ENCODE measurements at places on chromosomes 2 and 18.

DNA sequence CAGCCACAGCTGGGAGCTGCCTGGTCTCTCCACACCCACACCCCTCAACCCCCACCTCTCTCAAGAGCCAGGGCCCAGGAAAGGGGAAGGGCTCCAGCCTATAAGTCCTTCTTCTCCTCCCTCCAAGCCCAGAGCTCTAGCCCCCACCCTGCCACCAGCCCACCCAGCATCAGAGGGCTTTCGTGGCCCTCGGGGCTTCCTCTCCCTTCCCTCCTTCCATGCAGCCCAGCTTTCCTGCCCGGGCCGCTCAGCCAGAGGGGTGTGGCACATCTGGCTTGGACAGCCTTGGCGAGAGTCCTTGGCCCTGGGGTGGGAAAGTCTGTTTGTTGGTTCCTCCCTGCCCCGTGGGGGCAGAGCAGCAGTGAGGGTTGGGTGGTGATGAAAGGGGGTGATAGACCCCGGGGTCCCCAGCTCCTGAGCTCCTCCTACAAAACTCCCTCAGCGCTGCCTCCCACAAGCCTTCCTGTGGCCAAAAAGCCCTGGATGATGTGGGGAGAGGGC lies 7.0 kb downstream of the TNS1 start:
- no peak for DNase-seq

DNA sequence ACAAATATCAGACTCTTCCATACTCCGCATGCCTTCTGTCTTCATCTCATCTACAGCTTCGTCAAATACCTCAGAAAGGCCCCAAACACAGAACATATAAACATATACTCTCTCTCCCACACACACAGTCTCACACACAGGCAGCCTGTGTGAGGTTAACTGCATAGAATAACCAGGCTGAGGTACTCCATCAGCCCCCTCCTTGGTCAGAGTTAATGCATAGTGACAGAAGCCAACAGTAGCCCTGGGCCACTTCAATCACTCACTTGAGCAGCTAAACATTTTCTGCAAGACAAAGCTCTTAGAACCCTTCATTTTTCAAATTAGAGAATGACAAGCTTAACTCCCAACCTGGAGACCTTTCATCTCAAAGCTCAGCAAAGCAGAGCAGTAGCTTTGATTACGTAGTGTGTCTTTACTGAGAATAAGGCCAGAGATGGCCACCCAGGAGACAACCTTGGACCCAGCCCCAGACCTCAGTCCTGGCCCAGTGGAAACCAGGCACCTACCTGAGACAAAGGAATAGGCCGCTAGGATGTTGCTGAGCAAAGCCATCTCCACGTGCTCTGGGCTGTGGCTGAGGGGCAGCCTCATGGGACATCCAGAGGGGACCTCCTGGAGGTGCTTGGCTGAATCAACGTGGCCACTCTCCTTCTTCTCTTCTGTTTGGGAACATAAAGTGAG lies 43.0 kb downstream of the EVA1A start:
- no peak for DNase-seq

- DNase-seq = no peak
Measured at GRCh38 chr2:58289029-58289428, 47.9 kb upstream of the FANCL start.

DNA sequence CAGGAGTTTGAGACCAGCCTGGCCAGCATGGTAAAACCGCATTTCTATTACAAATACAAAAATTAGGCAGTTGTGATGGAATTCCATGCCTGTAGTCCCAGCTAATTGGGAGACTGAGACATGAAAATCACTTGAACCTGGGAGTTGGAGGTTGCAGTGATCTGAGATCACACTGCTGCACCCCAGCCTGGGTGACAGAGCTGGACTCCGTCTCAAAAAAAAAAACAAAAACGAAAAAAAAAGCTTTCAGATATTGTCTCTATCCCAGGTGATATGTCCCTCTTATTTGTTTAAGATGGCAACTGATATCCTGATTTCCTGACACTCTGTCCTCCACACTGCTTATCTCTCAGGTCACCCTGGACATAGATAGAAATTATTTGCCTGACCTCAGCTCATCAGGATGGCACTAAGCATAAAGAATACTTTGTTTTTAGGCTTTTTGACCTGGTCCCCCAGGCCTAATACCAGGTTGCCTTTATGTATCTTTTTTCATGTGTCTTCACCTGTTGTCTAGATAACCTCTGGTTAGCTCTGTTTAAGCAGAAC lies 295.2 kb upstream of the KCNJ3 start:
- DNase-seq = no peak

DNA sequence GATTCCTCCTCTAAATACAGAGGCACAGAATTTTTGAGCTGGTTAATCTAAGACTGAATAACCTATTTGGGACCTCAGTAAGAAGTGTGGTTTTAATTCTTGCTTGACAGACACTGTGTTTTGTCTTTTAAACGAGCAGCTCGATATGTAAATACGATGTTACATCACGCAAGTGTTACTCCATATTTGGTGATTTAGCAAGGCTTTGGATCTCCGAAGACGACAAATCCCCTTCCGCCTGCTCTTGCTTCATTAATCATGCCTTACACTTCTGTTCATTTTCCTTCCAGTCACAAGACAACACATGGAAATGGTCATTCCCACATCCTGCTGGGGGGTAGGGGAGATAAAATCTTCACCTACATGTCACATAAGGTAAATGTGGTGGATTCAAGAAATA lies 9.4 kb downstream of the BCL11A start:
- DNase-seq = no peak

DNA sequence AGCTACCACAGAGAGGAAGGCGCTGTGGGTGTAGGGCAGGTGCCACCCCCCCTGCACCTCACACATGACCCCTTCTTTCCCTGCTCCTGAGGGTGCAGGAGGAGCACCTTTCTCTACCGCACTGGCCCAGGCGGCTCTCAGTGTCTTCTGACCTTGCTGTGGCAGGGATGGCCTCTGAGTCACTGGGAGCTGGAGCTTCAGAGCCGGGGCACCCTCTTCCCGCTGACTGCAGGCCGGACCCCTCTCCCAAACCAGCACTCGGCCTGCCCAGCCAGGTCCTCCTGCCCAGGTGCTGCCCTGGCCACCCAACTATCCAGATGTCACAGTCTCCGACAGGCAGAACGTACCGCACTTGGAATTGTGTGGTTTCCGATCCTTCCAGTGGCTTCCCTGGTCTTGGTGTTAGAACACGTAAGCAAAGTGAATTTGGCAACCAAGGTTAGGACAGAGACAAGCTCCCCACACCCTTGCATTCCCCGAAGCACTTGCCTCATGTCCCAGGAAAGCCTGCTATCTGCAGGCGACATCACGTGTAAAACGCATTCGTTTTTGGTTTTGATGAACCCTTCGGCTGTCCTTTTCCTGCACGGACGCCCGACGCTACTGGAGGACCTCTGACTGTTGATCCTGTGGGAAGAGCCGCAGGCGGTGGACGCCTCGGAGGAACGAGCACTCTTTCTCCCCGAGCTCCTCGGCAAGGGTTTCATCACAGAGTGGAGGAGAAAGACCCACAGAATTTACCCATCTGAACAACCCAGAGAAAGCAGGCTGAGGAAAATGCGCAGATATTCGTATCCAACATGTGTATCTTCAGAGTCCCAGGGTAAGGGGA lies 24.7 kb upstream of the KCNG2 start:
- DNase-seq = no peak

- no peak for DNase-seq
Measured at GRCh38 chr2:7403092-7403775, 486.0 kb downstream of the RNF144A start.
